ENCODE measurements at places on chromosomes 7 and 10. TPM values are rescaled to one million over a fixed set of nuclear protein-coding genes. Genes with fewer than 3 reads are reported as not detected.

DNA sequence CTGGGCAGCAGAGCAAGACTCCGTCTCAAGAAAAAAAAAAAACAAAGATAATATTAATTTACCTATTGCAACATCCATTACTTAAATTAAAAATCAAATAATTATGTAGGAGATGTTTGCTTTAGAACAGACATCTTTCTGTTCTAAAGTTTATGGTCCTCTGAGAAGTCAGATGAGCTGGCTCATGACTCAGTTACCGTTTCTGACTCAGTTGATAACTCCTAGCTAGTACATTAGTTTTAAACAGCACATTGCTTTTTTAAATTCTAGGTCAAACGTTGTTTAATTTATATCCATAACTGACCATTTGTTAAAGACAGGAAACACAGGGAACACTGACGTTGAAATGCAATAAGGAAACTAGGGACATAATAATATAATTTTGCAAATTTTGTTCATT, 162.7 kb downstream of the ETV1 start:
- H3K27ac ChIP-seq, result no peak overlapping the region
- H3K27me3 ChIP-seq, result no peaks in the 10 kb centered on the region
- no peak overlapping the region for H3K4me3 ChIP-seq
- H3K36me3 ChIP-seq, result no peaks in the 10 kb centered on the region

- H3K27ac ChIP-seq, result peak overlapping the region; percentile 94
- peak; percentile 83 for DNase-seq
- H3K4me3 ChIP-seq, result peak overlapping the region; percentile 52
- H3K36me3 ChIP-seq, result no peaks in the 10 kb centered on the region
- peaks cover 28% of the 10 kb centered on the region for H3K4me1 ChIP-seq
These were observed 20.7 kb upstream of the ZMIZ1 start for GRCh38 chr10:79047875-79048638.

DNA sequence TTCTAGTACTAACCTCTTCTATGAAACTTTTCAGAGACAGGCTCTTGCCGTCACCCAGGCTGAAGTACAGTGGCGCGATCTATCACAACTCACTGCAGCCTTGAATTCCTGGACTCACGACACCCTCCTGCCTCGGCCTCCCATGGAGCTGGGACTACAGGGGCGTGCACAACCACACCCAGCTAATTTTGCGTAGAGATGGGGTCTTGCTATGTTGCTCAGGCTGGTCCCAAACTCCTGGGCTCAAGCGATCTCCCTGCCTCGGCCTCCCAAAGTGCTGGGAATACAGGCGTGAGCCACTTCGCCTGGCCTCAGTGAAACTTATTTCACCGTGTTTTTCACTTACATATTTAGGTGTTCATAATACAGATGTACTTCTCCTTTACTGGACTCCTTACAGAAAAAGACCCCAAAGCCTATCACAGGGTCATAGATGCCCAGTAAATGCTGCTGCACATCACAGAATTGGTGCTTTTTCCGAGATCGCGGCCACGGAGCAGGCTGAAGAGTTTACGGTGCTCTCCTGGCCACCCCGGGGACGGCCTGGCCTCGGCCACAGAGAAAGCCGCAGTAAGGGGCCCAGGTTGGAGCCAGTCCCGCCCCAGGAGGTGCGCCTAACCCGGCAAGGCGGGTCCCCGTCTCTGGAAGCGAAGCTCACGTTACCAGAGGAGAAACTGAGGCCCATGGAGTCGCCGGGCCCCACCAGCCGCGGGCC, 595 bp downstream of the TBL2 start:
- H3K36me3 ChIP-seq, result peaks cover 12% of the 10 kb centered on the region
- H3K4me1 ChIP-seq, result peaks cover 33% of the 10 kb centered on the region
- DNase-seq, result no peak
- H3K27ac ChIP-seq, result peak overlapping the region; percentile 94
- no peaks in the 10 kb centered on the region for H3K27me3 ChIP-seq

- no peak overlapping the region for H3K4me3 ChIP-seq
- no peaks in the 10 kb centered on the region for H3K27me3 ChIP-seq
- no peaks in the 10 kb centered on the region for H3K36me3 ChIP-seq
These were observed 33.5 kb upstream of the ADAM12 start for GRCh38 chr10:126421756-126422256.

DNA sequence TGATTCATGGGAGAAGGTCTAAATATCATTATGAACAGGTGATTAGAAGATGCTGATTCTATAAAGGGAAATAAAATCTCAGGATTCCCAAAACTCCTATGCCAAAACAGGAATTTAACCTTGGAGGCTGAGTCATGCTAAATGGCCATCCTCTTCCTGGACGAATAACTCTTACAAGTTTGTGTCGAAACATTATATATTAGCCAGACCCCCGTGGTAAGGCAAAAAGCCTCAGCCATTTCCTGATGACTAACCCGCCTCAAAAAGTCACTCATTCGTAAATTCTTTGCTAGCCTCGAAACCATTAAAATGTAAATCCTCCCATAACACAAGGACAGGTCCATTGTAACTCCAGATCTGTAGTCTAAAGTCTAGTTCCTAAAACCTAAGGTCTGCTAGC, 32.0 kb downstream of the CUL2 start:
- H3K36me3 ChIP-seq, result peaks cover 41% of the 10 kb centered on the region
- no peak for DNase-seq
- peaks cover 16% of the 10 kb centered on the region for H3K4me1 ChIP-seq
- H3K27ac ChIP-seq, result peak overlapping the region; percentile 35

- no peak overlapping the region for H3K4me3 ChIP-seq
- DNase-seq, result no peak
- no peak overlapping the region for H3K27ac ChIP-seq
- H3K36me3 ChIP-seq, result no peaks in the 10 kb centered on the region
- H3K27me3 ChIP-seq, result peaks cover 10% of the 10 kb centered on the region
These were observed 186.7 kb upstream of the ANK3 start for GRCh38 chr10:60576130-60577069.

- H3K4me1 ChIP-seq, result no peaks in the 10 kb centered on the region
- no peaks in the 10 kb centered on the region for H3K27me3 ChIP-seq
- no peak overlapping the region for H3K4me3 ChIP-seq
- no peak overlapping the region for H3K27ac ChIP-seq
- DNase-seq, result no peak
These were observed 158.6 kb downstream of the INHBA start for GRCh38 chr7:41544241-41544640.

DNA sequence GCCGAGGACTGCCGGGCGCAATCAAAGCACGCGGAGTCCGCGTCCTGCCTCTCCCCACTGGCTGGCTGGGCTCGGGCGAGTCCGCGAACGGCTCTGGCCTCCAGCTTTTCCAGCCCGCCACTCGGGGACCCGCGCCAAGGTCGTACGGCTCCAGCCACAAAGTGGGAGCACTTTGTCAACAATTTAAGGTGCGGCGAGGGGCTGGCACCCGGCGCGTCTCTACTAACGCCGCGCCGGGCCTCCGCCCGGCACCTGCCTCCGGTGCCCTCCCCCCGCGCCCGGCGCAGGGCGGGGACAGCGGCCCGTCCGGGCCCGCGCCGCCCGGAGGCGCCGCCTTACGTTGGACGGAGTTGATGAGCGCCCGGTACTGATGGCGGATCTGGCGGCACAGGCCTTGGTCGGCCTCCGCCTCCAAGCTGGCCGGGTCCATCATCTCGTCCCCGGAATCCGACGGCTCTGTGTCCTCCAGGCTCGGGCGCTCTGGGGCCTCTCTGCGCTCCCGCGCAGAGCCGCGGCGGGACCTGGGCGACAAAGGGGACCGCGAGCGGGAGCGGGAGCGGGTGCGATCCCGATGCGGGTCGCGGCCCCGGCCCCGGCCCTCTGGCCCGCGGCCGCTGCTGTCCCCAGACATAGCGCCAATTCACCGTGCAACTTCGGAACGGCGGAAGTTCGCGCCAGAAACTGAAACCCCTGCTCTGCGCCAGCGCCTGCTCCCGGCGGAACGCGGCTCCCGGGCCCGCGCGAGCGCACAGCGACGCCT, at the start of gene NSMCE4A:
Gene NSMCE4A, minus strand, starts transcription at position 683 of the 760 bp plus-strand sequence. Its CDS starts 52 bp downstream, at position 631.
- peak within 1 kb of the TSS; percentile 78 for H3K4me3 ChIP-seq
- peak; percentile 80 for DNase-seq
- H3K27me3 ChIP-seq, result no peaks in the 10 kb centered on the region

Gene COPS6
- total RNA-seq, result 90.8 TPM

Gene C10orf105
- 0.18 TPM for total RNA-seq

GRCh38 chr7:105188201-105188600, 174.2 kb downstream of the KMT2E start:
- no peaks in the 10 kb centered on the region for H3K4me1 ChIP-seq
- DNase-seq, result no peak
- H3K4me3 ChIP-seq, result no peak overlapping the region
- no peak overlapping the region for H3K27ac ChIP-seq
- H3K36me3 ChIP-seq, result peaks cover 9% of the 10 kb centered on the region
- no peaks in the 10 kb centered on the region for H3K27me3 ChIP-seq

Gene MSMB
- total RNA-seq, result not detected

Gene UNC5B
- not detected for total RNA-seq

- H3K4me3 ChIP-seq, result no peak overlapping the region
- DNase-seq, result no peak
- no peak overlapping the region for H3K27ac ChIP-seq
- H3K27me3 ChIP-seq, result peaks cover 22% of the 10 kb centered on the region
- no peaks in the 10 kb centered on the region for H3K4me1 ChIP-seq
- no peaks in the 10 kb centered on the region for H3K36me3 ChIP-seq
These were observed 12.0 kb upstream of the RHOBTB1 start for GRCh38 chr10:60955957-60956425.

DNA sequence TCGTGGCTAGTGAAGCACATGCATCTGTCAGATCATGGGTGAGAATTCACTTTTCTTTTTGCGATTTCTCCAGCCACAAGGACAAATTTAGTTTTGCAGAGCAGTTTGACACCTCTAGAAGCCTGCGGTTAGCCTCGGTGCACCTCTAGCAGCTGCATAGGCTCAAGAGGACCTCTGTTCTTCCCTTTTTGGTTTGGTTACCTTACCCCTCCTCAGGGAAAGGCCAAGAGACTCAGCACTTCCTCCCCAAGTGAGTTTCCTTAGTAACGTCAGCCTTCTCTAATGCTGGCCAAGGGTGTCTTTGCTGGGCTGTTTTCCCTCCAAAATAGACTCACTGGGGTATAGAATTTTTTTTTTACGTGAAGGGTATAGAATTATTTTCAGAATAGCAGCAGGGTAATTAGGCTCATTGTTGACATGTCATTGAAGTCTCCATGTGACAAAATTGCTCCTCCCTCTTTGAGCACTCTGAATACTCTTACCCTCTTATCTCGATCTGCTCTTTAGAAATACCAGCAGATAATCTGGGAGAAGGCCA, 97.8 kb downstream of the AUTS2 start:
- H3K4me1 ChIP-seq, result peaks cover 34% of the 10 kb centered on the region
- no peak overlapping the region for H3K4me3 ChIP-seq
- DNase-seq, result peak; percentile 48
- H3K27me3 ChIP-seq, result peaks cover 21% of the 10 kb centered on the region

- H3K27me3 ChIP-seq, result no peaks in the 10 kb centered on the region
- DNase-seq, result no peak
- H3K27ac ChIP-seq, result no peak overlapping the region
- no peaks in the 10 kb centered on the region for H3K36me3 ChIP-seq
- H3K4me1 ChIP-seq, result no peaks in the 10 kb centered on the region
- no peak overlapping the region for H3K4me3 ChIP-seq
These were observed 6.7 kb downstream of the CALN1 start for GRCh38 chr7:72405418-72405817.

- H3K4me3 ChIP-seq, result no peak overlapping the region
- H3K27ac ChIP-seq, result no peak overlapping the region
- no peak for DNase-seq
- H3K4me1 ChIP-seq, result peaks cover 5% of the 10 kb centered on the region
- no peaks in the 10 kb centered on the region for H3K27me3 ChIP-seq
- H3K36me3 ChIP-seq, result peaks cover 1% of the 10 kb centered on the region
These were observed 14.3 kb upstream of the RPA3 start for GRCh38 chr7:7732621-7733281.

All from activated CD8-positive, alpha-beta memory T cell treated with anti-CD3 and anti-CD28 coated beads, Interleukin-2, amount 10 ng/mL, durations not matched to agents 7 days and 5 days (primary cell).